Activated CD8-positive, alpha-beta memory T cell treated with anti-CD3 and anti-CD28 coated beads, Interleukin-2, amount 10 ng/mL, durations not matched to agents 7 days and 5 days (primary cell): ENCODE measurements at places on chromosomes 2 and 18. TPM values are rescaled to one million over a fixed set of nuclear protein-coding genes. Genes with fewer than 3 reads are reported as not detected.

ALPG gene
- not detected for total RNA-seq

DYNAP gene
- not detected for total RNA-seq

DBI gene
- total RNA-seq = 179 TPM

GCG gene
- total RNA-seq = not detected

ADRA2B gene
- total RNA-seq = 0.15 TPM

CDH7 gene
- total RNA-seq = not detected

FAM228A gene
- total RNA-seq = not detected

SERPINB11 gene
- not detected for total RNA-seq

RBM44 gene
- 0.42 TPM for total RNA-seq

NOP58 gene
- total RNA-seq = 143 TPM

AFF3 gene
- total RNA-seq = 0.09 TPM

CNGA3 gene
- not detected for total RNA-seq

RBM43 gene
- total RNA-seq = 8.3 TPM

MOGAT1 gene
- not detected for total RNA-seq

FBXO48 gene
- 3.3 TPM for total RNA-seq

GPR155 gene
- 7.1 TPM for total RNA-seq
